ENCODE measurements at places on chromosomes 11 and 22.

- DNase-seq = no peak
These were observed 6.6 kb upstream of the MS4A12 start for GRCh38 chr11:60485987-60486386.

DNA sequence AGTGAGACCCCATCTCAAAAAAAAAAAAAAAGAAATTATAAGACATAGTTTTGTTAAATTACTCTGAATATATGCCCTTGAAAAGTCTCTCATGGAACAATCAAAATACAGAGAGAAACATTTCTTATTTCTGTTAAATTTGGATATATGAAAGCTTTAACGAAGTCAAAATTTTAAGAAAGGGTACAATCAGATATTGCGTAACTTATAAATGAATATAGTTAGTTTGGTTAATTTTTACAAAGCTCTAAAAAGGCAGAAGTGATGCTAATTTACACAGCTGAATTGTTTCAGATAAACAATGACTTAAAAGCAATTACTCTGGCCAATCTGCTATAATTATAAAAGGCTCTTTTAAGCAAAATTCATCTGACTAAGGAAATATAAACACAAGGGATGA is 611.6 kb upstream of the CCDC179 start:
- DNase-seq = no peak

GRCh38 chr22:47602732-47603131 is 840.3 kb downstream of the TBC1D22A start:
- no peak for DNase-seq

- DNase-seq = no peak
These were observed 61.4 kb upstream of the ARFGAP3 start for GRCh38 chr22:42918500-42918899.

GRCh38 chr11:1260023-1260501 is 37.2 kb downstream of the MUC5B start:
- DNase-seq = no peak

GRCh38 chr11:58562375-58562800 is 13.3 kb downstream of the LPXN start:
- DNase-seq = no peak

DNA sequence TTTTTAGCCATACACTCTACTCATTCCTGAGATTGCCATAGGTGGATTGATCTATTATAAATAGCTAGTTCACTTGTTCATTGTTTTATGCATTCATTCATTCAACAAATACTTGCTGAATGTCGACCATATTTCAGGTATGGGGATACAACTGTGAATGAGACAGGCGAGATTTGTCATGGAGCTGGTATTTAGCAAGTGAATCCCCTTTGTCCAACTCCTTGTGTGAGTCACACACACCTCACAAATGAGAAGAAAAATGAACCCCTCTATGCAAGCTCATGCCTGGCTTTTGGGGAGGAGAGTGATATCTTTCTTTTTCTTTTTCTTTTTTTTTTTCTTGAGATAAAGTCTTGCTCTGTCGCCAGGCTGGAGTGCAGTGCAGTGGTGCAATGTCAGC is 1.8 kb upstream of the AMPD3 start:
- no peak for DNase-seq
